ENCODE measurements at places on chromosomes 6 and 20. TPM values are rescaled to one million over a fixed set of nuclear protein-coding genes. Genes with fewer than 3 reads are reported as not detected.

GRCh38 chr6:144878577-144878976 is 593.4 kb downstream of the UTRN start:
- H3K36me3 ChIP-seq = no peaks in the 10 kb centered on the region
- H3K27ac ChIP-seq = no peak overlapping the region
- no peaks in the 10 kb centered on the region for H3K27me3 ChIP-seq
- DNase-seq = no peak

- no peaks in the 10 kb centered on the region for H3K36me3 ChIP-seq
- H3K27me3 ChIP-seq = no peaks in the 10 kb centered on the region
- no peak overlapping the region for H3K4me3 ChIP-seq
These were observed 91.8 kb upstream of the NHSL1 start for GRCh38 chr6:138590796-138591709.

DNA sequence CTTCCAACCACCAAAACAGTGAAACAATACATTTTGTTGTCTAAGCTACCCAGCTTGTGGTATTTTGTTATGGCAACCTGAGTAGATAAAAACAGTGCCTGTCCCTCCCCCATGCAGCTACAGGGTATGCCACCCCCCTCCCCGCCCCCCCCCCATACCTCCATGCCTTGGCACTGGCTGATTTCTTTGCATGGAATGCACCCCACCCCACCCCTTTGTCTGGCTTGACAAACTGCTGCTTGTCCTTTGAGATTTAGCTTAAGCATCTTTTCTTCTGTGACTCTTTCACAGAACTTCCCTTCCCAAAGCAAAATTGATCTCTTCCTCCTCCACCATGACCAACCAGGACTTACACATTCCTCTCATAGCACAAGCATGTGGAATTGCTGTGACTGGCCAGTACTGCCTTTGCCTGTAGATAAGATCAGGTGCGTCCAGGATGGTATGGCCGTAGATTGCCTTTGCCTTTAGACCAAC is 64.6 kb upstream of the ADGRF1 start:
- no peak for DNase-seq
- no peaks in the 10 kb centered on the region for H3K36me3 ChIP-seq
- H3K27ac ChIP-seq = no peak overlapping the region
- no peaks in the 10 kb centered on the region for H3K4me1 ChIP-seq
- H3K27me3 ChIP-seq = no peaks in the 10 kb centered on the region

DNA sequence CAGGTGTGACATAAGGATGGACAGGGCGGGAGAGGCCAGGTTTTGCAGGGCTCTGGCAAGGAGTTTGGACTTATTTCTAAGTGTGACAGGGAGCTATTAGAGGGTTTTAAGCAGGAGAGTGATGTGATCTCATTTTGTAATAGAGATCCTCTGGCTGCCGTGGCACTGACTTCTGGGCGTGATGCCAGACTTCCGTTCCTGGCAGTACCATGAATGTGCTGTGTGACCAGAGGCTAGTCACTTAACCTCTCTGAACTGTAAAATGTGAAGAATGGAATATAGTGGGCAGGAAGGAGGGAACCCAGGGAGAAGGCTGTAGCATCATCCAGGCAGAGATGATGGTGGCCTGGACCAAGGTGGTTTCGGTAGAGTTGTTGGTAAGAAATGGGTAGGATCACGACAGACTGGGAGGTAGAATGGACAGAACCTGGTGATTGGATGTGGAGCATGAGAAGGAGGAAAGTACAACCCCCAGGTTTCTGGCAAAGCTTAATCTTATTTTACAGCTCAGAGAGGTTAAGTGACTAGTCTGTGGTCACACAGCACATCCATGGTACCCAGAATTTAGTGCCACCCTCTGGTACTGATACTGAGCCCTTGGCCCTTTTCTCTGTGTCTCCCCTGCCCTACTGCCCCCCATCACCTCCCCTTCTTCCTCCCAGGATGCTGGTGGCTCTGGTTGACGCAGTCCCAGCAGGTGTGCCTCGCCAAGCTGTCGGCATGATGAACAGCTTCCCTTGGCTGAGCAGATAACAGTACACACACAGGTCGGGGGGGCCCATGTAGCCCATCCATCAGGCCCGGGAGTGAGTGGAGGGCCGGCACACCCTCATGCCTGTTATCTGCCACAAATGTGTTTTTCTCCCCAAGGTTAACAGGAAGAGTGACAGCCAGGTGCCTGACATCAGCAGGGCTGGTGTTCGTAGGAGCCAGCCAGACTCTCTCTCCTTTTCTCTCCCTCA is 52.9 kb upstream of the CTNNBL1 start:
- H3K4me1 ChIP-seq = no peaks in the 10 kb centered on the region
- no peak for DNase-seq
- H3K4me3 ChIP-seq = no peak overlapping the region
- H3K27me3 ChIP-seq = no peaks in the 10 kb centered on the region

DNA sequence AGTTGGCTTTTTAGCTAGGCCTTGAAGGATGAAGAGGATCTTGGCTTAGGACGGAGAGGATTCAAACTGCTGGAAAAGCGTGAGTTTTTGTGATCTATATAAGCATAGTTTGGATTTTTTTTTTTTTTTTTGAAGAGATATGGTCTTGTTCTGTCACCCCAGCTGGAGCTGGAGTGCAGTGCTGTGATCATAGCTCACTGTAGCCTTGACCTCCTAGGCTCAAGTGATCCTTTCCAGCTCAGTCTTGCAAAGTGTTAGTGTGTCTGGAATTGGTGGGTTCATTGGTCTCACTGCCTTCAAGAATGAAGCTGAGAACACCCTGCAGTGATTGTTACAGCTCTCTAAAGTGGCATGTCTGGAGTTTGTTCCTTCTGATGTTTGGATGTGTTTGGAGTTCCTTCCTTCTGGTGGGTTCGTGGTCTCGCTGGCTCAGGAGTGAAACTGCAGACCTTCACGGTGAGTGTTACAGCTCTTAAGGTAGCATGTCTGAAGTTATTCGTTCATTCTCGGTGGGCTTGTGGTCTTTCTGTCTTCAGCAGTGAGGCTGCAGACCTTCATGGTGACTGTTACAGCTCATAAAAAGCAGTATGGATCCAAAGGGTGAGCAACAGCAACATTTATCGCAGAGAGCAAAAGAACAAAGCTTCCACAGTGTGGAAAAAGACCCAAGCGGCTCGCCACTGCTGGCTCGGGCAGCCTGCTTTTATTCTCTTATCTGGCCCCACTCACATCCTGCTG is 37.5 kb upstream of the NUP153 start:
- no peak for DNase-seq
- no peaks in the 10 kb centered on the region for H3K4me1 ChIP-seq
- H3K27me3 ChIP-seq = no peaks in the 10 kb centered on the region
- H3K36me3 ChIP-seq = no peaks in the 10 kb centered on the region
- no peak overlapping the region for H3K4me3 ChIP-seq

- no peaks in the 10 kb centered on the region for H3K4me1 ChIP-seq
- H3K27me3 ChIP-seq = no peaks in the 10 kb centered on the region
- DNase-seq = no peak
- H3K4me3 ChIP-seq = no peak overlapping the region
- H3K27ac ChIP-seq = no peak overlapping the region
These were observed 111.7 kb downstream of the TNFRSF21 start for GRCh38 chr6:47197682-47198640.

DNA sequence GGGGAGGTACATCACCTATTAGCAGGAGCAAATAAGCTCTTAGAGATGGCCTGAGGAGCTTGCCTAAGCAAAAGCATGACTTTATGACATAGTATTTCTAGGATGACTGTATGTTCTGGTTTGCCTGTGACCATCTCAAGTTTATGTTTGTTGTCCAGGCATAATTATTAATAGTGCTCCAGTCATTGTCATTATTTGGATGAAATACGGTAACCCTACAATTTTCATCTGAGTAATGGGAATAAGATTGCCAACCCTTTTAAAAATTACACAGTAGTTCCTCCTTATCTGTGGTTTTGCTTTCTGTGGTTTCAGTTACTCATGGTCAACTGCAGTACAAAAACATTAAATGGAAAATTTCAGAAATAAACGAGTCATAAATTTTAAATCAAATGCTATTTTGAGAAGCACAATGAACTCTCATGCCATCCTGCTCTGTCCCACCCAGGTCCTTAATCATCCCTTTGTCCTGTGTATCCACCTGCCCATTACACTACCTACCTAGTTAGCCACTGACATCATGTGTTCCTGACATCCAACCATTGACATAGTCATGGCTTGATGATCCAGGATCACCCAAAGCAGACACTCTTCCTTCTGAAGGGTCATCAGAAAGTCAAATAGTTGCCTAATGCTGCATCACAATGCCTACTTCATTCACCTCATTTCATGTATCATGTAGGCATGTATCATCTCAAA is 27.0 kb upstream of the TFB1M start:
- no peak overlapping the region for H3K27ac ChIP-seq
- no peak for DNase-seq
- no peaks in the 10 kb centered on the region for H3K4me1 ChIP-seq
- no peaks in the 10 kb centered on the region for H3K36me3 ChIP-seq
- no peak overlapping the region for H3K4me3 ChIP-seq

DNA sequence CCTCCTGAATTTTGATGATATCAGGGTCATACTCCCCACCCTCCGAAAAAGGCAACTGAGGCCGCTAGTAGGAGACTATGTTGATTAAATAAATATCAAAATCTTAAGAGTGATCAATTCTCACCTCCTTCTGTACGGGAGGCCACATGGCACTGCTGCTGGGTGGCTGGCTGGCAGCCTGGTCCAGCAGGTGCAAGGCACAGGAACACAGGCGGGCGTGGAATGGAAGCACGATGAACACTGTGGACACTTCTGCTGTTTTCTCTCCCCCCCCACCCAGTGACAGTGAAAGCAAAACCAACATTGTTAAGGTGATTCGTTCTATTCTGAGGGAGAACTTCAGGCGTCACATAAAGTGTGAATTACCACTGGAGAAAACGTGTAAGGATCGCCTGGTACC is 9.7 kb upstream of the CLDN20 start:
- no peaks in the 10 kb centered on the region for H3K4me1 ChIP-seq
- no peaks in the 10 kb centered on the region for H3K27me3 ChIP-seq
- DNase-seq = no peak
- H3K4me3 ChIP-seq = no peak overlapping the region
- H3K36me3 ChIP-seq = peaks cover 13% of the 10 kb centered on the region

Gene HEY2
- total RNA-seq = 0.14 TPM

Gene SFTA2
- 0.44 TPM for total RNA-seq

Gene ZC2HC1B
- total RNA-seq = not detected

Data from CD4-positive, alpha-beta memory T cell (primary cell).